ENCODE measurements at places on chromosomes 3 and 15.

DNA sequence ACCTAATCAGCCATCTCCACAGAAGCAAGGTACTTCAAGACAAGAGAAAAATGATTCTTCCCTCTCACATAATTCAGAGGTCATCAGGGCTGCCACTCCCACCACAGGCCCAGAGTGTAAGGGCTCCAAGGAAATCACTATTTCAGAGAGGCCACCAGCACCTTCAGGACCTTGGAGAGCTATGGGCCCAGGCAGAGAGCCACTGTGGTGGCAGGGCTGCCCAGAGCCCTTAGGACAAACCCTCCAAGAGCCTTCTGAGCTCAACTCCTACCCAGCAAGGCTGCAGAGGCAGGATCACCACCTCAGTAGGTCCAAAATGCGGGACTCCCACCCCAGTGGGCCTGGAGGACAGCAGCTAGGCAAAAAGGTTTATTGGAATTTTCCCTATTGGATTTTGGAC, 17.9 kb upstream of the FAN1 start:
- no peak for DNase-seq

- DNase-seq, result no peak
Measured at GRCh38 chr15:40338921-40339620, 1.7 kb downstream of the CCDC9B start.

DNA sequence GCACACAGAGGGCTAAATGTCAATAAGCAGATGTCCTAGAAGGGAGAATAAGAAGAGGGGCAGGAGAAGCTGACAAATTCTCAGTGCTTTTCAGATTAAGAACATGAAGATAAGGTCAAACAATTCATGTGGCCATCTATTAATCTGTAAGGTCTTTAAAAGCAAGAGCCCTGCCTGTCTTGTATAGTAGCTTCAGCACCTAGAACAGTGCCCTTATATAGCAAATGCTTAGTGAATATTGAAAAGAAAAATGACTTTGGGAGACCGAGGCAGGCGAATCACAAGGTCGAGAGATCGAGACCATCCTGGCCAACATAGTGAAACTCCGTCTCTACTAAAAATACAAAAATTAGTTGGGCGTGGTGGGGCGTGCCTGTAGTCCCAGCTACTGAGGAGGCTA, 18.1 kb downstream of the SNTN start:
- no peak for DNase-seq

GRCh38 chr3:8669019-8669418, 24.4 kb upstream of the SSUH2 start:
- DNase-seq, result no peak

GRCh38 chr15:95295896-95296625, 1034.4 kb upstream of the NR2F2 start:
- no peak for DNase-seq

GRCh38 chr3:54818486-54818885, 109.4 kb downstream of the LRTM1 start:
- no peak for DNase-seq

- DNase-seq, result no peak
Measured at GRCh38 chr3:143661677-143662076, 186.6 kb downstream of the SLC9A9 start.

- no peak for DNase-seq
Measured at GRCh38 chr3:42302924-42303634, 37.1 kb upstream of the CCK start.

- DNase-seq, result no peak
Measured at GRCh38 chr15:80484333-80484864, 80.2 kb downstream of the ARNT2 start.

GRCh38 chr3:59978979-59979378, 929.2 kb upstream of the CFAP20DC start:
- DNase-seq, result no peak

DNA sequence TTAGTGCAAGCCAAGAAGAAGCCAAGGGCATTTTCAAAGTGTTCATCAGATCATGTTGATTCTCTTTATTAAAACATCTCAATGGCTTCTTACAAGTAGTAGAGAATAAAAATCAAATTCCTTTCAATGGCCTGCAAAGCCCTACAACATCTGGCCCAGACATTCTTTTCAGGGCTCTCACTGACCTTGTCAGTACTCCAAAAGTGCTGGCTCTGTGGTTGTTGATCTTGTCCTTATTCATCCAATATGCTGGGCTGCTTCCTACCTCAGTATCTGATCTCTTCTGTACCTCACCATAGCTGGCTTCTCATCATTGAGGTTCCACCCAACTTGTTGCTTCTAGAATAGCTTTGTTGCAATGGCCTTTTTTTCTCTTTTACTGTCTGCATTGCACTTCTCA, 74.0 kb upstream of the SAMMSON start:
- no peak for DNase-seq

DNA sequence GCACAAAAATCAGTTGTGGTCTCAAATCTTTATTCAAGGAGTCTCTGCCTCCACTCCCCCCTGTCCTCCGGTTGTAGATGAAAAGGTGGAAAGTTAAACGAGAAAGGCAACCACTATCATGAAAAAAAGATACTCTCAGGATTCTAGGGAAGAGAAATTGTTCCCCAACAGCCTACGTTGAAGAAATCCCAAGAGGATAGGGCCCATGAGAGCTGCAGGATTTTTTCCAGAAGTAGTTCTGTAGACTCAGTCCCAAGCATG, 14.3 kb downstream of the ZIC1 start:
- no peak for DNase-seq

DNA sequence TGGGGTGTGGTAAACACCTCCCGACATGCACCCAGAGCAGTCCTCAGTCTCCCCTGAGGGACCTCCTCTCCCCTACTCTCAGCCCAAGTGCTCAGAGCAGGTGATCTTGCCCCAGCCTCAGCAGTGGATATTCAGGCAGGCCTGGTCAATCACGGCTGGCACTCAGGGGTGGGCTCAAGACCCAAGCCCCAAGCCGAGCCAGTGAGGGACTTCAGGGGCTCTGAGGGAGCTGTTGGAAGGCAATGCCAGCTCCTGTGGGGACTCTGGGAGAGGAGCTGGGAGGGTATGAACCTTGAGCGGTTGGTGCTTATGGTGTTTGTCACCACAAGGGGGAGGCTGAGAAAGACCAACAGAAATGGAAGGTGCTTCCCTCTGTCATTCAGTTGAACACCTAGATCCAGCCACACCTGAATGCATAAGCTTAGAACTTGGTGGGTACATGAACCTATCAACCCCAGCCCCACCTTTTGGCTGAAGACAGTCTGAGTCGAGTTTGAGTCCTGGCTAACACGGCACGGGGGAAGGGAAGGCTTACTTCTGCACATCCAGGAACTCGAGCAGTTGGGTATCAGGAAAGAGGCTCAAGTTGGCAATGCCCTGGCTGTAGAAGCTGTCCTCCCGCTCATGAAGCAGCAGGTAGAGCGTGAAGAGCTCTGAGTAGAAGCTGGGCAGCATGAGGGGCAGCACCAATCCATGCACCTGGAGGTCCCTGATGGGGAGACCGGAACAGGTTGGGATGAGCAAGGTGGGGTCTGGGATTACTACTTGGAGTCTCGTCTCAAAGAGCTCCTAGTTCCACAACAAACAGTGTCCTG, 19.2 kb downstream of the ALS2CL start:
- no peak for DNase-seq

DNA sequence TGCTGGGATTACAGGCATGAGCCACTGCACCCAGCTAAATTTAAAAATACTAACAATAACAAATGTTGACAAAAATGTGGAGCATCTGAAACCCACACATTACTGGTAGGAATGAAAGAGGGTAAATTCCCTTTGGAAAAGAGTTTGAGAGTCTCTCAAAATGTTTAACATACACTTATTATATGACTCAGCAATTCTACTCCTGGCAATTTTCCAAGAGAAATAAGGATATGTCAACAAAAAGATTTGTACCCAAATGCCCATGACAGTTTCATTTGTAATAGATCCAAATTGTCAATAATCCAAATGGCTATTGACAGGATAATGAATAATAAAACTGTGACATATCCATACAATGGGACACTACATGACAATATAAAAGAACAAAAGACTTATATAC, 9.0 kb downstream of the HCLS1 start:
- no peak for DNase-seq

DNA sequence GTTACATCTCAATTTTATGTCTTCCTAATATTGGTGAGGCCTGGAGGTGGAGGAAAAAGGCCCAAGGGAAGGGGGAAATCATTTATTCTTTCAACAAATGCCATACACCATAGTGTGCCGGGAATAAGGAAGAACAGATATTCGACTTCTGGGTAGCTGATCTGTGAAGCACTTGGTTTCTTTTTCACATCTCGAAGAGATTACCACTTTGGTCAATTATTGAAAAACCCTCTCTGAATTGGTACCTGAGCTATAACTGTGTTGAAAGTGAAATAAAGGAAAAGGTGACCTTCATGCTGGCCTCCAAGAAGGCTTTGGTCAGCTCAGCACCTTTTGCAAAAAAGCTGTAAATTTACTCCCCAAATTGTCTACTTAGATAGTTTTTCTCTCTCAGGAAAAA, 14.2 kb upstream of the MB21D2 start:
- DNase-seq, result no peak

GRCh38 chr3:178058629-178059028, 477.6 kb upstream of the KCNMB2 start:
- DNase-seq, result no peak

GRCh38 chr3:77182341-77182740, 142.4 kb downstream of the ROBO2 start:
- DNase-seq, result no peak

GRCh38 chr3:147049821-147050220, 356.5 kb downstream of the ZIC4 start:
- DNase-seq, result no peak

GRCh38 chr15:25876231-25877140, 13.4 kb upstream of the ATP10A start:
- DNase-seq, result no peak

DNA sequence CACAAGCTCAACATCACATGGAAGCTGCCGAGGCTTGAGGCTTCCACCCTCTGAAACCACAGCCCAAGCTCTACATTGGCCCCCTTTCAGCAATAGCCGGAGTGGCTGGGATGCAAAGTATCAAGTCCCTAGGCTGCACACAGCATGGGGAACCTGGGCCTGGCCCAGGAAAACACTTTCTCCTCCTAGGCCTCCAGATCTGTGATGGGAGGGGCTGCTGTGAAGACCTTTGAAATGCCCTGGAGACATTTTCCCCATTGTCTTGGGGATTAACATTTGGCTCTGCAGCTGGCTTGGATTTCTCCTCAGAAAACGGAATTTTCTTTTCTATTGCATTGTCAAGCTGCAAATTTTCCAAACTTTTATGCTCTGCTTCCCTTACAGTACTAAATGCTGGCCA, 18.2 kb downstream of the HRG start:
- no peak for DNase-seq

GRCh38 chr3:33915796-33916546, 117.5 kb downstream of the PDCD6IP start:
- DNase-seq, result no peak

DNA sequence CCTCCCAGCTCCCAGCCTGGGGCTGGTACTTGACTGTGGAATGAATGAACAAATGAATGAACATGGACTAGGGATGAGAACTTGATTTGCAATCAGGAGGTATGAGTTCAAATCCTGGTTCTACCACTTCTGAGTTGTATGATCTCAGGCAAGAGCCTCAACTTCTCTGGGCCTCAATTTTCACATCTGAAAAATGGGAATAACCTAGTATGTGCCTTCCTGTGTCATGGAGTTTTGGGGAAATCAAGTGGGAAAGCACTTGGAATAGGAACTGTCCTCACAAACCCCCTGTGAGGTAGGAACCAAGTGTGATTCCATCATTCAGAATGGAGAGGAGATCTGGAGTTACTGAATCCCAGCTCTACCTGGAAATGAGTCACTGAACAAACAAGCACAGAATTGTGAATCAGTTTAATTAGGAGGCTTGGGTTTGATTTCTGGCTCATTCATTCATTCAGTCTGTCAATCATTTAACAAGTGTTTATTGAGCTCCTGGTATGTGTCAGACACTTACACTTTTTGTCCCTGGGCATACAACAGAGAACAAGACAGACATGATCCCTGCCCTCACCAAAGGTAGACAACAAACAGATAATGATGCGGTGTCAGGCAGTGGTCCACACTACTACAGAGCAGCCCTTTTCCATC, 29.7 kb downstream of the DNASE1L3 start:
- no peak for DNase-seq

- DNase-seq, result no peak
Measured at GRCh38 chr3:116005404-116005803, 382.1 kb downstream of the GAP43 start.

DNA sequence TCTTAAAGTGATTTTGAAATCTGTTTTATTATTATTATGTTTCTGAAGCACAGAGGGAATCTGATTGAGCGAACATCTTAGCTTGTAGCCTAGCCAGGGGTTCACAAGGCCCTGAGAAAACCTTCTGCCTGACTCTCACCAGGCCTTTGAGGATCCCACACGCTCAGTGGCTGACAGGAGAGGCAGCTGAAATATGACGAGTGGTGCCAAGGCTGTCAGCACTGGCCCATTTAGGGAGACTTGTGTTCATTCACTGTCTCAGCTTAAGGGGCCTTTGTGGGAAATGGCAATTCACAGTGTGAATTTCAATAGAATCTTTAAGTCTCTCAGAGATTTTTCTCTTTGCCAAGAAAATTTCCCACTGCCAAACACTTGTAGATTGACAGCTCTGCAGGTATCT, 770.9 kb downstream of the TUSC7 start:
- DNase-seq, result no peak

Measured in D721Med (cell line).